IPS DF 19.7 (cell line): ENCODE measurements at places on chromosomes 13 and 19.

DNA sequence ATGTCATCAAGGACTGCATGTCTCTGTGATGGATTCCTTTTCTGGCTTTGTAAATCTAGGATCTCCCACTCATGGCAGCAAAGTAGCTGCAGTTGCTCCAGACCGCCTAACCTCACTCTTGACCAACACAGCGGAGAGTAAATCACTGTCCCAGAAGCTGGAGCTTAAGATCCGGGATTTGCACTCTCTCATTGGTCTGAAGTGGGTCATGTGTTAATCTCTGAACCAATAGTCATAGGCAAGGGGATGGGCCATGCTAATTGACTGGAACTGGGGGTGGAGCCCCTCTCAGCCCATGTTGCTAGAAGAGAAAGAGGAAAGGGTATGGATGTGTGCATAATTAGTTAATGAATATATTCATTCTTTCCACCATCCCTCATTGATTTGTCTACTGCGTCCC lies 34.0 kb downstream of the VAV1 start:
- DNase-seq = no peak

GRCh38 chr19:51370230-51370629 lies 1.4 kb upstream of the CLDND2 start:
- no peak for DNase-seq

DNA sequence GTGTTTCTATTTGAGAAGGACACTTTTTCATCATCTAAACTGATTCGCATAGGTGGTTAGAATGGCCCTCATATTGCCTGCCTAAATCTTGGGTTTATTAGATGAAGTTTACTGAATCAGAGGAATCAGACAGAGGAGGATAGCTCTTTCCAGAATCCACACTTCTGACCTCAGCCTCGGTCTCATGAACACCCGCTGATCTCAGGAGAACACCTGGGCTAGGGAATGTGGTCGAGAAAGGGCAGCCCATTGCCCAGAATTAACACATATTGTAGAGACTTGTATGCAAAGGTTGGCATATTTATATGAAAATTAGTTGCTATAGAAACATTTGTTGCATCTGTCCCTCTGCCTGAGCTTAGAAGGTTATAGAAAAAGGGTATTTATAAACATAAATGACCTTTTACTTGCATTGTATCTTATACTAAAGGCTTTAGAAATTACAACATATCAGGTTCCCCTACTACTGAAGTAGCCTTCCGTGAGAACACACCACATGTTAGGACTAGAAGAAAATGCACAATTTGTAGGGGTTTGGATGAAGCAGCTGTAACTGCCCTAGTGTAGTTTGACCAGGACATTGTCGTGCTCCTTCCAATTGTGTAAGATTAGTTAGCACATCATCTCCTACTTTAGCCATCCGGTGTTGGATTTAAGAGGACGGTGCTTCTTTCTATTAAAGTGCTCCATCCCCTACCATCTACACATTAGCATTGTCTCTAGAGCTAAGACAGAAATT lies 103.8 kb downstream of the TNFRSF19 start:
- DNase-seq = no peak

DNA sequence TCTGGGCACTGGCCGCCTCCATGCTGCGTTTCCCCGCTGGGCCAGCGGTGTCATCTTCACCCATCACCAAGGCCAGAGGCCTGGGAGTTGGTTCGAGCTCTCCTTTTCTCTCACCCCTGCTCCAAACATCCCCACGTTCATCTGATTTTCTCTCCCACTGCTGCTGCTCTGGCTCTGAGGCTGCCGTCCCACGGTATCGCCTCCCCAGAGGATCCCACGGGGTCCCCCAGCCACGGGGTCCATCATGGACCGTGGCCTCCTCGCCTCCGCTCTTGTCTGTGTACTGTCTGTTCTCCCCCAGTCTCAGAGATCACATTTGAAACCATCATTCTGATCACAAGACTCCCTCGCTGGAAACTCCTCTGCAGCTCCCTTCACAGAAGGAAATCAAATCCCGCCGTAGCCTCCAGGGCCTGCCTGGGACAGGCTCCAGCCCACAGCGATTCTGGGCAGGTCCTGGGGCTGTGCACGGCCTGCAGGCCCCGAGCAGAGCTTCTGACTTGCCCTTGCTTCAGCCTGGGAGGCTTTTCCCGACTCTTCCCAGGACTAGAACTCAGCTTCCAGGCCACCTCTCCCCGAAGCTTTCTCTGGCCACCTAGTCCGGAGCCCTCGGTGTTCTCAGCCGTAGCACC lies 64.2 kb downstream of the SOX1 start:
- no peak for DNase-seq

DNA sequence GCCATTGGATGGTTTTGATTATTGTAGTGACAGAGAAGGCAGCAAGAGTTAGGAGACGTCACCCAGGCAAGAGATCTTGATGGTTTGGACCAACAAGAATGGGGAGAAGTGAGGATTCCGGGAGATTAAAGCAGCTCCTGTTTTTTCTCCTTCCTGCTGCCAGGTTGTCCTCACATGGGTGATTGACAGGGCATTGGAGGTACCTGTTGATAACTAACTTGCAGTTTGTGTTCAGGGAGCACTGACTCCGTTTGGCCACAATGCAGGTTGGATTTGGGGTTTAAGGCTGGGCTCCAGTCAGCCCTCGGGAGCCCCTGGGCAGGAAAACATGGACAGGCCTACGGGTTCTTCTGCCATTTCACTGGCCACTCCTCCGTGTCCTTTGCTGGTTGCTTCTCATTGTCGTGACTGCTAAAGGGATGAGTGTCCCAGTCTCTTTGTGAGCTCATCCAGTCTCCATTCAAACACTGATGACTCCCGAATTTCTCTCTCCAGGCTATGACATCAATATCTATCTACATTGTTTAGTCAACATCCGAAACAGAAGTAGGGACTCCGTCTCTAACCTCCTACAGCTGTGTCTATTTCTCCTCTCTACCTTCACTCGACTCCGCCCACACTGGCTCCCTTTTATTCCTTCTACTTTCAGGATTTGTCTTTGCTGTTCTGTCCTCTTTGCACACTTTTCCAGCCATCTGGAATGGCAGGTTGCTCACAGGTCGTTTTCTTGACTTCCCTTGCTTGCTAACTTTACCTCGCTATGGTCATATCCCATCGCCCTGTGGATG lies 1.3 kb upstream of the PTOV1 start:
- DNase-seq = no peak

- DNase-seq = no peak
Observed at GRCh38 chr13:22287343-22287920, 616.6 kb downstream of the FGF9 start.

DNA sequence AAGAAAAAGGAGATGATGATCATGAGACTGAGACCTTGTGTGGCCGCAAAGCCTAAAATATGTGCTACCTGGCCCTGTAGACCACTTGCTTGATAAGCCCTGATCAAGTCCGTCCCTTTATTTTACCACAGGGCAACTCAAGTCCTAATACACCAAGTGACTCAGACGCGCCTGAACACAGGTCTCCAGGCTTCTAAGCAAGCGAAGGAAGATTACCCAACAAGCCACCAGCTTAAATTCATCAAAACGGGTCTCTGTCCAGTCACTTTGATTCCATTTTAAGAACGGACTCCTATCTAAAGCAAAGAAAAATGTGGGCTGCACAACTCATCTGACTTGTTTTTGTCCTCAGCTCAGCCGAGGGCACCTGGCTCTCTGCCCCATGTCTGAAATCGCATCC lies 26.8 kb downstream of the SLC7A1 start:
- no peak for DNase-seq

DNA sequence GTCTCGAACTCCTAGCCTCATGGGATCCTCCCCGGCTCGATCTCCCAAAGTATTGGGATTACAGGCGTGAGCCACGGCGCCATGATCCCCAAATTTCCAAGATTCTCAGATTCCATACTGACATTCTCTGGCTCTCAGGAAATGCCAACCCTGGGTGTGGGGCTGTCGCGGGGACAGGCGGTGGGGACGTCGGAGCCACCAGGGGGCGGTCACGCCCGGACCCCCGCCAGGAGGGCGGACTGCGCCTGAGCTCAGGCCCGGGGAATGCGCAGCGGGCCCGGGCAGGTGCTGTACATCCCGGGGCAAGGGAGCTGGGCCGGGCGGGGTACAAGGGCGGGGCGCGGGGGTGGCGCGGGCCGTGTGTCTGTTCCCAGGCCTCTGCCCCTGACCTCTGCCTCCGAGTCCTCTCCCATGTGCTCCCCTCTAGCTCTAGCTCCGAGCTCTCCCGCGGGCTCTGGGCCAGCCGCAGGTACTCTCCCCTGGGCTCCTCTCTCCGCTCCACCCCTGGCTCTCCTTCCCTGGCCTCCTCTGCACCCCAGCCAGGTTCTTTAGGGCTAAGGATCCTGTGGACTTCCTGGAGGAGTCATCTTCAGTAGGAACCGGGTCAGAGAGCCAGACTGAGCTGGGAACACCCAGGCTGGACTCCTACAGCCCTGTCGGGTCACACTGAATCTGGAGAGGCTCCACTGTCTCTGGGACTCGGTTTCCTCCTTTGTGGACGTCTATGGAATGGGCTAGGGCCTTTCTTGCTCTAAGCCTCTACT lies 2.4 kb downstream of the PPP1R13L start:
- DNase-seq = no peak

DNA sequence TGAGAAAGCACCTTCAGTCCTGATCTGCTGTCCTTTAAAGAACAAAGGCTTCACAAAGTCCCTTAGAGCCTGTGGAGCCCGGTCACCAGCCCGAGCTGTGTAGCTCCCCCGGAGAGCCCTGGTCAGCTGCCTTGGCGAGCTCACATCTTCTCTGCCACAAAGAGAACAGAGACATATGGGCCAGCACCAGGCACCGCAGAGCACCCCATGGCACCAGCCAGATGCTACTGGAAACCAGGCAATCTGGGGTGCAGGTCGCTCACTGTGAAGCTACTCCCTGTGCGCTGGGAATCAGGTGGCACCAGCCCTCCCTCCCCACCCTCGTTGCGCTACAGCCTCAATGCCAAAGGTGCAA lies 44.3 kb upstream of the F7 start:
- no peak for DNase-seq

DNA sequence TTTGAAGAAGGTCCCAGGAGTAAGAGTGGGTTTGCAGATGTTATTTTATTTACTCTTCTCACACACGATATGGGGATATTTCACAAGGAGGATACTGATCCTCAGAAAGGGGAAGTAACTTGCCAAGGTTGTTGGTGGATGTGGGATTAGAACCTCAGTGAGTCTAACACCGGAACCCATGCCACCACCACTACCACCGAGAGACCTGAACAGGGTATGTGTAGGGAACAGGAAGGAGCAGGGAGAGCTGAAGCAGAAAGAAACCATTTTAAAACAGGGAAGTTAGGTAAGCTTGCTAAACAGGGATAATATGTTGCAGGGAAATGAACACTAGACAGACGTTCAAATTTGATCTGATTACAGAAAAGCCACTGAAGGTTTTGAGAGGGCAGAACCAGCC lies 11.6 kb upstream of the CEACAM3 start:
- no peak for DNase-seq

GRCh38 chr19:56683116-56683515 lies 11.6 kb upstream of the ZNF835 start:
- DNase-seq = no peak

DNA sequence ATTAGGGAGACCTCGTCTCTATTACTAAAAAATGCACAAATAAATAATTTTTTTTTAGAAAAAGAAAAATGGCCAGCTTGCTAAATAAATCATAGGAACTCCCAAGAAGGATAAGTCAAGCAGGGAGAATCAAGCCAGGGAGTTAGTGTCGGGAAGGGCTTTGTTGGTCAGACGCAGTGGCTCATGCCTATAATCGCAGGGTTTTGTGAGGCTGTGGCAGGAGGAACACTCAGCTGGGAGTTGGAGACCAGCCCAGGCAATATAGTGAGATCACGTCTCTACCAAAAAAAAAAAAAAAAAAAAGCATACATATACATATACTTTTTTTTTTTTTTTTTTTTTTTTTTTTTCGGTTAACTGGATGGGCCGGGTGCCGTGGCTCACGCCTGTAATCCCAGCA lies 9.0 kb downstream of the NACC1 start:
- DNase-seq = no peak

DNA sequence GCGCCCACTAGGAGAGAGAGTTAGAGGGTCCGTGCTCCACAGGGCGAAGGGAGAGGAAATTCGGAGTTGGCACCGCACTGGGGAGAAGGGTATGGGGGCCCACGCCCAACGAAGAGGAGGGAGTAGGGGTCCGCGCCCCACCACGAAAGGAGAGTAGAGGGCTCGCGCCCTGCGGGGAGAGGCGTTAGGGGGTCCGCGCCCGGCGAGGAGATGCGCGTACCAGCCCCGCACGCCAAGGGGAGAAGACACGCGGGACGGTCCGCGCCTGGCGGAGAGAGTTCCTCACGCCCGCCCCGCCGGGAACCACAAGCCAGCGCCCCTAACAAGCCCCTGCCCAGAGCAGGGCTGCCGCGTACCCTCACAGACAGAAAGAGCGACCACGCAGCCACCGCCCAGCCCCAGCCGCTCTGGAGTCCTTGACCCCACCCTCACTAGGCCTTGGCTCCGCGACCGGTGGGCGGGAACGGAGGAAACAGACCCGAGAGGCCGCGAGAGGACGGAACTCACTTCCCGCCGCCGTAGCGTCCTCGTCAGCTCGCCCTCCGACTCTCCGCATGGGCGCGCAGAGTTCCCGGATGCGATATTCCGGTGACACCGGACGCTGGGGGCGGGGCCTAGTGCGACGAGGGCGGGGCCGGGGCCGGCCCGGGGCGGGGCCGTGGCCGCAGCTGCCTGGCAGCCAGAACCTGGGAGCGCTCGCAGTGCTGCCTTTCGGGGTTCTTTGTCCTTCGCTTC lies 20.0 kb upstream of the ZSCAN18 start:
- DNase-seq = no peak

GRCh38 chr19:18594824-18595373 lies 6.3 kb downstream of the REX1BD start:
- DNase-seq = no peak

GRCh38 chr13:74070513-74070912 lies 63.7 kb downstream of the KLF12 start:
- no peak for DNase-seq

DNA sequence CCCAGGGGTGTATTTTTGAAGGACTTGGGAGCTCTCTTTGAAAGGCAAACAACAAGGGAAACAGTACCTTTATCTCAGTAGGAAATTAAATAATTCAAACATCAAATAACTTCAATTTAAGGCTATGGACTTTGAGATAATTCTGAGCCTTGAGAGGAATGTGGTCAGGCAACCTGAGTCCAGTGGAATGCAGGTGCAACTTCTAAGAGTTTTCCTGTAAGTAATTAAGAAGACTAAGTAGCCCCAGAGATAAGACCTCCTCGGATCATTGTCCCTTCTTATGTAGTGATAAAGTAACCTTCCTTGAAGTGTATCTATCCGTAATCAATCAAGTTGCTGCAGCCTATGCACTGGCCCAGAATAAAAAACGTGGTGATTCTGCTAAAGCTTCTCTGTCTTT lies 29.2 kb downstream of the ZNF701 start:
- no peak for DNase-seq
